ENCODE measurements at places on chromosomes 2 and 18.

DNA sequence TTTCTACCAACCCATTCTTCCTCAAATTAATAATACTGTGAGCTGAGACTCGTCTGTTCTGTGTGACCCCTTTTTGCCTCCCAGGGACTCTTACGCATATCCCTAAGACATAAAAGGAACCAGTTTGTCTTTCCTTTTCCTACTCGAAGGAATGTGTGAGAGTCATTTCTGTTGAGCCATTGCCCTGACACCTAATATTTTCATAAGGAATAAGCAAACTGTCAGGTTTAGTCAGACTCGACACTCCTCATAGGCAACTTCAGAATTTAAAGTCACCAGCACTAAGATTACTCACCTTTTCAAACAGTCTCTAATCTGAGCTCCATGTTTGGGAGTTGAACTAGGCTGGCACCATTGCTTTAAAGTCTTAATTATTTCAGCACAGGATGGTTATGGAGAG lies 305.5 kb downstream of the IKZF2 start:
- no peak for DNase-seq

DNA sequence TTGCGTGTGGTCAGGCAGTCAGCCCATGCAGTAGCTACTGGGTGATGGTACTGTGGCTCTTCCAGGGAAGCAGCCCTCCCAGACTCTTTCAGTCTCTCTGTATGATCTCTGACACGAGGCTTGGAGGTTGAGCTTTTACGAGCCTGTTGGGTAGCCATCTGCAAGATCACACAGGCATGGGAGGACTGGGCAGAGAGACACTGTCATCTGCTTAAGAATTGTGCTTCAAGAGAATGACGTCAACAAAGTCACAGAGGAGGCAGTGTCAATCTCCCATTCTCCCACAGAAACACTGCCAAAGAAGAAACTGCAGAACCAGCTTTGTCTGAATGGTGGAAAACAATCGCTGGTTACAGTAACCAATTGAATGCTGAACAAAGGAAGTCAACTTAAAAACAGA lies 78.4 kb upstream of the MC2R start:
- DNase-seq, result peak; percentile 56

- no peak for DNase-seq
Observed at GRCh38 chr2:7490672-7491071, 573.5 kb downstream of the RNF144A start.

DNA sequence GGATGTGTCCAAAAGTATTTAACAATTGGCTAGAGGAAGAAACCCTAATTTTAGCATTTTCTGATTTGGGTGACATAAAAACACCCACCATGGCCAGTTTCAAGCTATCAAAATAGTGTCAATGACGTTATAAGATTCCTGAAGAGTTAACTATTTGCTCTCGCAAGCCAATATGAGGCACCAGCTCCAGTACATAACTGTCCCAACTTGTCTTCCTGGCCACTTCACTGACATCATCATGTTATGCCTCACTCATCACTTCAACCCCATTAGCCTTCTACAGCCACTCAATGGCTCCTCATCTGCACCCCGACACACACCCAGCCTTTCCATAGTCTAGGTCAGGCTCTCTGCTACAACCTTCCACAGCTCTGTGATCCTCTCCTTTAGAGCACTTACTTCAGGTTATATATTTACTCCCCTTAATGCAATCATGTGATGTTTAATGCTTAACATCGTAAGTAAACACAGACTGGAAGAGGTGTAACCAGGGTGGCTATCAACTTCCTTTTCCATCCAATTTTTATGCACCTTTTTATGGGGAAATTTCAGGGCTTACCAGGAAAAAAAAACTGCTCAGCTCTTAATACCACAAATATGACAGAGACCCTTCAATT lies 158.7 kb downstream of the VWC2L start:
- no peak for DNase-seq

GRCh38 chr2:109427661-109428091 lies 186.1 kb downstream of the SEPTIN10 start:
- DNase-seq, result no peak

DNA sequence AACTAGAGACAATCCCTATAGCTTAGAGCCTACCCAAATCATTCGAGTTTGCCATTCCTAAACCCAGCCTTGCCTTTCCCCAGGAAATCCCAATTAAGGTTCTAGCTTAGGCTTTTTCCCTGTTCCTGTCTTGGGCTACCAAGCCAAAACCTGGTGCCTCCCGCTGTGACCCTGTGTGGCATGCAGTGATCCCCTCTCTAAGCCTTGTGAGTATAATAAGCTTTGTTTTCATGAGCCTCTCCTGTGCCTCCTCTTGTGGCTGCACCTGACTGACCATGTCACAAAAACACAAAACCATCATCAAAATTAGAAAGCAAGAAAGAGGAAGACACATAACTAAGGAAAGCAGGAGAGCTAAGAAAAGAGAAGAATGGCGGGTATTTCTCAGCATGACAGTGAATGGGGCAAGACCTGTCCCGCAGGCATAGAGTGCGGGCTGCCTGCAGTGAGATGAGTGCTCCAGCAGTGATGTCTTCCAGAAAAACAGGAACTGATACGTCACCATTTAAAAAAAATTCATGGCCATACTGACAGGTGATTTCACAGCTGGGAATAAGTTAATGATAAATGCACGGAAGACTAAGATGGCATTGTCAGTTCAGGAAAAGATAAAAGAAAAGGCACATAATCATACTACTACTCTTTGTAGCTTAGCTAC lies 9.2 kb upstream of the PAIP2B start:
- no peak for DNase-seq

DNA sequence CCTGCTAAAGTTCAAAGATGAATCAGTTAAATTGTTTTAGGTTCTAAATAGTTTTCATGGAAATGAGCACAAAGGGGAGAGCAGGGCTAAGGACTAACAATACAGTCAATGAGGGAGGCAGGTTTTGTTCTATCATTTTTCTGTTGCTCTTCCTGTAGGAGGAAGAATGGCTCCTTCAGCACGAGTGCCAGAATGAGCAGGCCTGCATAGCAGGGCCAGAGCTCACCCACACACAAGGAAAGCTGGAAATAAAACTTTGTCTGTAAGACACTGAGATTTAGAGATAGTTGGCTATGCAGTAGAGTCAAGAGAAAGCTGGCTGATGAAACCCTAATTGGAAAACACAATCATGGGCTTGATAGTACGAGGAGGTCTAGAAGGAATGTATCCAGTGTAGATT lies 313.3 kb downstream of the MBD2 start:
- DNase-seq, result no peak

DNA sequence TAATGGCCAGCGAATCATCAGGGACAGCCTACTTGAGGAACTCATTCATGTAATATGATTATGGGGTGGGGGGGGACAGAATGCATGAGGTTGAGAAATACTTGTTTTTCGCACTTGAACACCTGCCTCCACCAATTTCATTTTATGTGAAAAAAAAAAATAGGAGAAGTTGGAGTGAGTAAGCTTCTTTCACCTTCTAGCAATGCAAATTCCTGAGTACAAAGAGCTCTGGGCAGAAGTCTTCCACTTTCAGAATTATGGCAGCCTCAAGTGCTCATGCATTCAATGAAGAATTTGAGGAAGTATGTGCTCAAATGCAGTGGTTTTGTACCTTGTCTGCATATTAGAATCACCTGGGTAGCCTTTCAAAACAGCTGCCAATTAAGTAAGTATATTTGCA lies 40.1 kb upstream of the GPD2 start:
- DNase-seq, result no peak

DNA sequence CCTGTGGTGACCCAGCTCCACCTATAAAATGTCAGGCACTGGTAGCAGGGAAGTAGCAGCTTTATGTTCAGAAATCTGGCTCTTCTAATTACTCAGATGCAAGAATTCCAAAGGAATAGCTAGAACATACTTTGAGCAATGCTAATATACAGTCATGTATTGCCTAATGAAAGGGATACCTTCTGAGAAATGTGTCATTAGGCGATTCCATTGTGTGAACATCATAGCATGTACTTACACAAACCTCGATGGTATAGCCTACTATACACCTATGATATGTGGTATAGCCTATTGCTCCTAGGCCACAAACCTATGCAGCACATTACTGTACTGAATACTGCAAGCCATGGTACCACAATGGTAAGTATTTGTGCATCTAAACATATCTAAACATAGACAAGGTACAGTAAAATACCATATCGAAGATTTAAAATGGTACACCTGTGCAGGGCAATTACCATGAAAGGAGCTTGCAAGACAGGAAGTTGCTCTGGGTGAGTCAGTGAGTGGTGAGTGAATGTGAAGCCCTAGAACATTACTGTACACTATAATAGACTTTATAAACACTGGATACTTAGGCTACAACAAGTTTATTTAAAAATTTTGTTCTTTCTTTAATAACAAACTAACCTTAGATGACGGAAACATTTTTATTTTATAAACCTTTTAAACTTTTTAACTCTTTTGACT lies 50.3 kb upstream of the ETAA1 start:
- DNase-seq, result no peak

- DNase-seq, result no peak
Observed at GRCh38 chr2:215059724-215060123, 78.7 kb downstream of the ABCA12 start.

DNA sequence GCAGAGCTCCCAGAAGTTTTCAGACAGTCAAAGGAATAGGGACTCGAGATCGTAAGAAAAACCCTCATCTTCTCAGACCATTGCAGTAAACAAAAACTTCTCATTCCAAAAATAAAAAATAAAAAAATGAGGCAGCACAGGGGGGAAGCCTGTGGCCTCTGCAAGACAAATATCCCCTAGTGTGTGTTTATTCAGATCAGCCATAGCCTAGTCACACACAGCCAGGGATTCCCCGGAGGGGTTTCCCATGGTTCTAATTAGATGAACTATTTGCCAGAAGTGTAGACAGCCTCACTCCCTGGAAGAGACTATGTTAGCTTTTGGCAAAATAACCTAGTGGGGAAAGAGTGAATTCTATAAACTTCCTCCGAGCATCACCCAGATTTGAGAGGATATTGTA lies 122.9 kb upstream of the KLF7 start:
- no peak for DNase-seq

DNA sequence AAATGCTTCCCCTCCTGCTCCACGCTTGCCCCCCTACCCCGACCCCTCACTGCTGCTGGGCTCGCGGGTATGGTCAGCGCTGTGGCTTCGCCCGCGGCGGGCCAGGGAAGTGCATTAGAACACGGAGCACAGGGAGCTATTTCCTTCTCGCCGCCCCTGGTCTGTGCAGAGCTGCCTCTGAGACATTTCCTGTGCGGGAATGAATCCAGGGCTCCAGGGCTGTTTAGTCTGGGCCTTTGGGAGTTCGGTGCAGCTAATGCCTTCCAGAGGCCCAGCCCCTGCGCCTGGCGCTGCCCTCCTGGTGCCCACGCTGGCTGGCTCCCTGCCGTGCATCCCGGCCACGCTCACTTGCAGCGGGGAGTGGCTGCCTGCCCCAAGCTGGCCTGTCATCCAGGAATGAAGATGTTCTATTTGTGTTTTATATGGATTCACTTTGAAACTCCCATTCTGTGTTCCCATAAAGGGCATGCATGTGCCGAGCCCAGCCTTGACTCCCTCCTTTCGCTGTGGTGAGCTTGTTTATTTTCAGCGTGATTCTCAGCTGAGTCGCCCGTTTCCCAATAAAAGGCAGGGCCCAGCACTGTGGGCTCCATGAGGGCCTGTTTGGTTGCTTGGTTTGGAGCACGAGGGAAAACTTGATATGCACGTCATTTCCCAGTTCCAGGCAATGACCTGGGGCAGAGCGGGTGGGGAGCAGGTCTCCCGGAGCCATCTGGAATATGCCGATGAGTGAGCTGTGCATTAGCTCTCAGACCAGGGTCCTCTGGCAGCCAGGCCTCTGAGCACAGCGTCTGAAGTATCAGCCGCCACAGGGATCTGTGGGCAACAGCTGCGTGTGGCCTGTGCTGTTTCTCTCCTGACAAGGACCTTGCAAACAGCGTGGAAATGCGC lies 42.7 kb downstream of the SH3RF3 start:
- DNase-seq, result no peak

- DNase-seq, result peak; percentile 3
Observed at GRCh38 chr2:156649596-156649995, 213.4 kb downstream of the GPD2 start.

GRCh38 chr2:210667711-210668110 lies 111.3 kb downstream of the CPS1 start:
- DNase-seq, result no peak

DNA sequence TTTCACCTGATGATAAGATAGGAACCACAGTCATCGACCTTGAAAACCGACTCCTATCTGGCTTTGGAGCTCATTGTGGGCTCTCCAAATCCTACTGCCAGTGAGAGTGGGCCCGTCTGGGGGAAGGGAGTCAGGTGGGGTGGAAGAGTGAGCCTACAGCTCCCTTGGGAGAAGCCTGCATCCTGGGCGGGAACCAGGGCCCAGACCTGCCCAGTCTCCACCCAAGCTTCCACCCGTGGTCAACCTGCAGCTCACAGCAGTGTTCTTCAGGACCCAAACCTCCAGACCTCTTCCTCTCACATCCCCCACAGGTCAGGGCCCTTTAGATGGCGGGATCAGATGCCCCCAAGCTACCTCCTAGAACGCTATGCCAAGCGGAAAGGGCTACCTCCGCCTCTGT lies 40.2 kb downstream of the LMAN2L start:
- DNase-seq, result no peak

GRCh38 chr2:97718051-97718882 lies 4.9 kb downstream of the ZAP70 start:
- no peak for DNase-seq

- DNase-seq, result no peak
Observed at GRCh38 chr18:9422816-9423519, 52.3 kb upstream of the RALBP1 start.

DNA sequence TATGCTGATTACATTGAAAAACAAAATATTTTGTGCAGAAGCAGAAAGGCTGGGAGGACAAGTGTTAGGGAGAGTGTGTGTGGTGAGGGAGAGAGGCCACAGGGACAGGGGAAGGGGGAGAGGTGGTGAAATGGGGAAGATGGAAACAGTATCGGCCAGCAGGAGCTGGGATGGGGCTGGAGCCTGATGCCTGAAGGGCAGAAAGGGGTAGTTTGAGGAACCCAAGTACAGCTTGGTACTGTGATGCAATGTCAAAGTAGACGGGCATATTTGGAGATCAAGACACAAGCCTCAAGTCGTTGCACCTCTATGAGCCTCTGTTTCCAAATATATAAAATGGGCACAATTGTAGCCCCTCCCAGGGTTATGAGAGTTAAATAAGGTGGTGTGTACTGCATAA lies 152.1 kb downstream of the LPIN1 start:
- DNase-seq, result no peak

- no peak for DNase-seq
Observed at GRCh38 chr2:98768384-98769113, 37.6 kb upstream of the MGAT4A start.

Measured in globus pallidus (tissue), 1 donor.